ENCODE measurements at places on chromosomes 3 and 15.

DNA sequence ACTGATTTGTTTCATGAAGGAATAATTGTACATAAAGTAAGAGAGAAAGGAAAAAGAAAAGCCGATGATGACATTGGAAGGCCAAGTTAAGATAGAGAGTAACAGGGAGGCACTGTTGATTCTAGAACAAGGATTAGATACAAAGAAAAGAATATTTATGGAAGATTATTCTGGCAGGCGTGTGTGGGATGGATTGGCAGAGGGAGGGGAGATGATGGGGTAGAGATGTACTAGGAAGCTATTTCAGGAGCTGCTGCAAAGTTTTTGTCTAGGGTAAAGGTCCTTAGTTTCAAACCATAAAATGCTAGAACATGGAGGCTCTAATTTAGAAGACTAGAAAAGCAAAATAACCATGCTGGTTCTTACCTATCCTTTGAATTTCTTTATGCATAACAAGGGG, 280.0 kb upstream of the LRRN1 start:
- DNase-seq = no peak

- no peak for DNase-seq
Observed at GRCh38 chr3:131555456-131555855, 52.7 kb upstream of the MRPL3 start.

DNA sequence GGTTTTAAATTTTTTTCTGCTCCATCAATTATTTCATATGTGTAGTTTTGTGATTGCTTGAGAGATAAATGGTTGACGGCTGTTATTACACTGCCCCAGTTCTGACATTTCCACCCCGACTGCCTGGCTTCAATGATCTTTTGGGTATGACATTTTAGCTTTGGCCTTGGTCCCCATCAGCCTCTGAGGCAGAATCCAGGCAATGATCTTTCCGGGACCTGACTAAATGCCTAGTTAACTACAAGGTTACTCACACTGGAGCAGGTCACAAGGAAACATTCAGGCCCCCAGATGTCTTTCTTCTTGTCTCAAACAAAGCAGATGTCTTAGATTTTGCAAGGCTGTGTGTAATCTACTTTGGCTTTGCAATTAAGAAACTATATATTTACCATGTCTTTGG, 61.1 kb upstream of the TMCO5A start:
- DNase-seq = no peak

DNA sequence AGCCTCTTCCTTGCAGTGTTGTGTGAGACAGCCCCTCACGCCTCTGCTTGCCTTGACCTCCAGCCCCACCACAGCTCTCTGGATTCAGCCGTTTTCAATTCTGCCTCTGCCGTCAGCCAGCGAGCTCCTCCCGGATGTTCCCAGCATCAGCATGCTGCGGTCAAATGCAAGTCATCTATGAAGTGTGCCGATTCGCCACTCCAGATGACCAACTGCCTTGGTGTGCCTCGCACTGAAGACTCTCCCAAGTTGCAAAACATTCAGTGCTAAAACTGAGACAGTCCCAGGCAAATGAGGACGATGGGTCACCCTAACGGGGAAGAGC, 30.6 kb upstream of the RASA2 start:
- DNase-seq = no peak

DNA sequence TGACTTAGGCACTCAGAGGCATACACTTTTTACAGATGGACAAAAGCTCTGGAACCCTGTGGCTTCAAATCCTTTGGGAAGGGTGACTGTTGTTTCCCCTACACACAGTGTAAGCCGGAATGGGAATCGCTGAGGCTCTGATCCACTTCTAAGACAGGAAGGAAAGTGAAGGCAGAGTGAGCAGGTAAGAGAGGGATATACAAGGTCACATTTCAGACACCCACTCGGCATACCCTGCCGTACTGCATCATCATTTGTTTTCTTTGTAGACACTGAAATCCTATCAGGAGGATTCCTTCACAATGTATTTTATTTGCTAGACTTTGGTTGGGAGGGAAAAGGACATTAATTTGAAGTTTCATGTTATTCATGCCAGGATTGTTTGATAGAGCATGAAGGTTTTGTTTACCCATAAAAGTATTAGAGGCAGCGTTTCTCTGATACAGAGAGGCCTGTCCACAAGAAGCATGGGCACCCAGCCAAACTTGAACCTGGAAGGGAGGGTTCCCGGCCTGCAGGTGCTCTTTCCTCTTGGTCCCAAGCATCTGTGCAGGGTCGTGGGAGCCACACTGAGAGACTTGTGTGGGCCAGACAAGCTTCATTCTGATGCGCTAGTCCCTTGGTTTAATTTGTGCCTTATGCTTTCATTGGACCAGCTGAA, 21.9 kb upstream of the POLR2M start:
- DNase-seq = no peak

DNA sequence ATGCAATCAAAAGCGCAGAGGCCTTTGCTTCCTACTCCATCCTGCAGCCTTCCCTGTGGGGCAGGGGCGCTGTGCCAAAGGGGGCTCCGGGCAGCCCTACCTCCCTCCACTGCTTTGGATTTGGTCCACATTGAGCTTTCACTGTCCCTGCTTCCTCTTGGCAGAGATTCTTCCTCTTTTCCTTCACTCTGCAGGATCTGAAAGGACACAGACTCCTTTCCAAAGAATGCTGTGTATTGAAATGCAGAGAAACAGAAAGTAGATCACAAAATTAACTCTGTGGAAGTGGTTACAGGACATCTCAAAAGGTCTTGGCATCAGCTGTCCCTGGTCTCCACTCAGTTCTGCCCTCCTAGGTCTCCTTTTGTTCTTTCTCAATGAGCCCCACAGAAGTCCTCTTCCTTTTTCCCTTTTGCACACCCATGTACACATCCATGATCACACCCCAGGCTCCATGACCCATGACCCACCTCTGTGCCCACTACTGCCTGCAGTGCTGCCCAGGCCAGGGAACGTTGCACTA, 64.1 kb downstream of the CCR1 start:
- DNase-seq = no peak

All from CD4-positive, alpha-beta T cell treated with Interleukin-10 for 1 hour (primary cell).